ENCODE measurements at places on chromosomes 16 and 17. TPM values are rescaled to one million over a fixed set of nuclear protein-coding genes. Genes with fewer than 3 reads are reported as not detected.

MYCBPAP gene
- total RNA-seq: 0.53 TPM

EVPLL gene
- total RNA-seq: not detected

NMRAL1 gene
- total RNA-seq: 51.7 TPM

KRT39 gene
- not detected for total RNA-seq

KRTAP4-1 gene
- total RNA-seq: not detected

ICAM2 gene
- 963 TPM for total RNA-seq

NFATC2IP gene
- total RNA-seq: 42.8 TPM

LITAFD gene
- not detected for total RNA-seq

SLC9A5 gene
- 0.40 TPM for total RNA-seq

GEMIN4 gene
- 23.7 TPM for total RNA-seq

CFAP97D1 gene
- not detected for total RNA-seq

KCNH4 gene
- total RNA-seq: under 0.01 TPM

CTRB1 gene
- not detected for total RNA-seq

GAS2L2 gene
- total RNA-seq: not detected

AKAP10 gene
- total RNA-seq: 27.2 TPM

TP53TG3C gene
- total RNA-seq: not detected

TEKT5 gene
- total RNA-seq: not detected

NT5M gene
- 0.53 TPM for total RNA-seq

KRTAP2-3 gene
- not detected for total RNA-seq

Measured in thoracic aorta endothelial cell (primary cell).